ENCODE measurements at places on chromosomes 1 and 21.

GRCh38 chr1:171286032-171286705 is 27.8 kb upstream of the FMO4 start:
- no peak for DNase-seq

GRCh38 chr1:152946651-152947256 is at the start of gene SPRR5:
TSS of gene SPRR5 (plus strand) at chr1:152947206. CDS start at chr1:152948555, 1,349 bp downstream.
- no peak for DNase-seq

GRCh38 chr1:234315091-234315541 is 58.1 kb upstream of the COA6 start:
- peak; percentile 46 for DNase-seq

GRCh38 chr1:225735252-225736149 is 42.1 kb upstream of the SRP9 start:
- peak; percentile 97 for DNase-seq

DNA sequence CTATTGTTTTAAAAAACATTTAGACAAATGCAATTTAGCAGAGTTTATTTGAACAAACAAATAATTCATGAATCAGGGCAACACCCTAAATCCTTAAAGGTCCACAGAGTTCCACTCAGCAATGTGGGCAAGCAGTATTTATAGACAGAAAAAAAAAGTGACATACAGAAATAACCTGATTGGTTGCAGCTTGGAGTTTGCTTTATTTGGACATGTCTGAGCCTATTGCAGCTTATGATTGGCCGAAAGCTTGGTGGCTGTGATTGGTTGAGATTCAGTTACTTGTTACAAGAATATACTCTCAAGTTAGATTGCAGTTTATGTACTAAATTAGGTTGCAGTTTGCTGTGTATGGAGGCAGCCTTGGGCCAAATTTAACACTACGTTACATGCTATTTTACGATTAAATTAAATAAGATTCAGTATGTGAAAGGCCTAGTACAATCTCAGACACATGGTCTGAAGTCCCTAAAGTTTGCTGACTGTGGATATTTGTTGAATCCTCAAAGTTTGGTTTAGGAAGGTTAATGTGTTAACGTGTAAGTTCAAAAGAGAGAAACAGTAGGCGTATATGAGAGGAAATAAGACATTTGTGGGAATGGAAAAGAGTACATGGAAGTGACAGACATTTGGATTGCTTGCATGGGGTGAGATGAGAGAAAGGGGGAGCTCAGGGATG is 6.9 kb upstream of the CAMSAP2 start:
- DNase-seq = no peak

- no peak for DNase-seq
These were observed 90.8 kb downstream of the PLXNA2 start for GRCh38 chr1:208153386-208153785.

DNA sequence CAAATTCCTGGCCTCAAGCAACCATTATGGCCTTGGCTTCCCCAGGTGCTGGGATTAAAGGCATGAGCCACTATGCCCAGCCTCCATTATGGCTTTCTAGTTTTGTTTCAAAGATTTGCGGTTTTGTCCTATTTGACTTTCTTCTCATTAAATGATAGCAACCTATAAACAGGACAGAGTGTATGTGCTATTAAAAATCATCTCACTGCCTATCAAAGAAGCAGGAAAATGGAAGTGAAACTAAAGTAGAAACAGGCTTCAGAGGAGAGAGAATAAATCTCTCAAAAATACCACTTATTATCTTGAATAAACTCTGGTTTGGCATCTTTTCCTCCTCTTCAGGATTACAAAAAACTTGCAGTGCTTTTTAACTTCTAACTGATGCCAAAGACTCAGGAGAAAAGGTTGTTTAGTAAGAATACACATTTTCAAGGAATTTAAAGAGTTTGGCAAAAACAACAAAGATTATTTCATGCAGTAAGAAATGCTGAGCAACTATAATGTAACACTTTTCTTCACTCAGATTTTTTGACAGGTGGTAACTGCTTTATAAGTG is 28.7 kb downstream of the ACBD3 start:
- no peak for DNase-seq

DNA sequence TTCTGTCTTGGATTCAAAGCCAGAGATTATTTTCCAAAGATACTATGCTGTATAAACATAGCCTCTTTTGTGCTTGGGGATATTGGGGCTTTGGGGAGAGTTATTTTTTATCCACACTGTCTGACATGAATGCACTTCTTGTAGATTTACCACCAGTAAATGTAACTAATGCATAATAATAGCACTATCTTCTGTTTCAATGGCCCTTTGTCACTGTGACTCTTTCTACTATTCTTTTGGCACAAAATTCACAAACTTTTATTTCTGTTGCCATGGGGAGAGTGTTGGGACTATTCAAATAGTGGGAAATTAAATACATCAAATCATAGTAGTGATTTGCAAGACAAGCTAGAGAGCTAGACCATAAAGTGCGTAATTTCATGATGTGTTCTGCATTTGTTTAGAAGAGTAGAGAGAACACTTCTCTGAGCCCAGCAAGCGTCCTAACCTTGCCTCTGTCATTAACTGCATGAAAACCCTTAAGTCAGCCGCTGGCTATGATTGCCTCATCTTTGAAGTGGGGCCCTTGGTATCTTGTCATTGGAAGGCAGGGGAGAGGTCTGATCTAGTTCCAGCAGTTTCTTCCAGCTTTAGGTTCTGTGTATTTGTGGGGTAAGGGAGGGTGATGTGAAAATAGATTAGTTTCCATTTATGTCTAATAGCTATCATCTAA is 154.4 kb downstream of the HHAT start:
- DNase-seq = no peak

DNA sequence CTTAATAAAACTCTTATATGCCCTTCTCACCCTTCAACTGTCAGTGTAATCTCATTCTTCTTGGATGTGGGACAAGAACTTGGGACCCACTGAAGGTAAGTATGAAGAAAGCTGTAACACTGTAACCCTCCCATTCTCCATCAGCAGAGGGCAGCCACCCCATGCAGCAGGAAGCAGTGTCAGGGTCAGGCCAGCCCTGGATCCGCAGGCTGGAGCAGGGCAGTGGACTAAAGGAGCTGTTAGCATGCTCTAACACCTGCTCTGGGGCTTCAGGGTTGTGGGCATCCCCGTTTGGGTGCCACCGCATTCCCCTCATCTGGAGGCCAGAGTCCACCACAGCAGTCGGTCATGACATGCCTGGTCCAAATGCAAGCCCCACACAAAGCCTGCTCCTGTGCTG is 156.5 kb downstream of the HIVEP3 start:
- no peak for DNase-seq

DNA sequence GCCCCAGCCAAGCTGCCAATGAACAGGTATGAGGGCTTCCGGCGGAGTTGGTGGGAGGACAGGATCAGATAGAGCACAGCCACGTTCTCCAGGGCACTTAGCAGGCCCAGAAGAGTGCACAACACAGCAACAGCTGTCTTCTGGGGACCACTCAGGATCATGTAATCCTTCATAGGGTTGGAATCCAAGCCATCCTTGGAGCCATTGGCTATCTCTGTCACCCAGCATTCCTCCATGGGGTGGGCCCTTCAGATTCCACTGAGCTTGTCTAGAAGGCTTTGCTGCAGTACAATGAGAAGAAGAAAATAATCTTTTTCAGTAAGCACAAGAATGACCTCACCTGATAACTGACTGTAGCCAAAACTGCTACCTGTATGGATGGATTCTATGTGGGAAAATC is 7.3 kb upstream of the FUCA1 start:
- no peak for DNase-seq

DNA sequence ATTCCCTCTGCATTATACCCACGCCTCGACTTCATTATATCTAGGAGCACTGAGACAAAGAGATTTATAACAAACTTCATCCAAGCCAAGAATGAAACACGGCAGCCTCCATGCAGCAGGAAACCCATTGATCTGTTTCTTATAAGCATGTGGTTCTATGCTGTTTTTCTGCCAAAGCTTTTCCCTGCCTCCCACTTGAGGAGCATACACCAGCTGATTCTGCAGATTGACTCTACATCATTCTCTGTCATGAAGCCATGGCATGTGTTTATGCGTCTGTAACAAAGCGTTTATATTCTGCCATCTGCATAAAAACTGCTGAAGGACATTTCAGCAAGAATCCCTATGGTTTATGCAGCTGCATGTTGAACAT is 102.0 kb downstream of the CYYR1 start:
- DNase-seq = peak; percentile 13

All from AG10803 (cell line).